ENCODE measurements at places on chromosomes 6 and 20.

GRCh38 chr20:58251979-58252591 is 23.6 kb upstream of the ANKRD60 start:
- DNase-seq, result peak; percentile 41

DNA sequence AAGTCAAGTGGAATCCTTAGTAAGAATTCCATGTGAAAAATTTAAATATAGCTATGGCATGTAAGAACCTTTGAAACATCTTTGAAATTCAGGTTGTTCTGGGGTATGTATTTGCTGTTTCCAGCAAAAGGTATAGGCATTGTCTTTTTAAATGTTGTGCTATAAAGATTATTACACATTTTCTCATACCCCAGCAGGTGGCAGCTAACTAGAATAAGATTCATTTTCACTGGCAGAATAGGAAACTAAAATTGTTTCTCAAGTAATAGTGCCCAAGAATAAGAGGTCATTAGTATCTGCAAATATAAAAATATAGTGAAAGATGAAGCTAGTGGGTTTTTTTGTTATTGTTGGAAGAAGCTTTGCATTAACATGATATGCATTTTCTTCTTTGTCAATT is 1.8 kb downstream of the GRIK2 start:
- peak; percentile 3 for DNase-seq

- DNase-seq, result peak; percentile 51
Observed at GRCh38 chr6:133553652-133554051, 312.5 kb downstream of the EYA4 start.

DNA sequence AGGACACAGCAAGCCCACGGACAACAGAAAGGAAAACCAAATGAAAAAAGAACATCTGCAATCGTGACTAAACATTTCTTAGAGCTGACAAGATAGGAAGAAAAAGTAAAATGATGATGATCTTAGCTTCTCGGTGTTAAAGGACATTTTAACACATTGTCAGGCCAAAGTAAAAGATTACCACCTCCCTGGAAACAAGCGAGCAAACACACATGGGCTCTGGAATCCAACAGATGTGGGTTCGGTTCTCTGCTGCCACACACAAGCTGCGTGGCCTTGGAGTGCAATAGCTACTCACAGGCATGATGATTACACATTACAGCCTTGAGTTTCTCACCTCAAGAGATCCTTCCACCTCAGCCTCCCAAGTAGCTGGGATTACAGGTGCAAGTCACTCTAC is 7.5 kb upstream of the AAR2 start:
- DNase-seq, result no peak

GRCh38 chr6:7770111-7770510 is 44.2 kb downstream of the BMP6 start:
- DNase-seq, result no peak

Measured in ACHN (cell line).